ENCODE measurements at places on chromosomes 3 and 15.

- no peak for DNase-seq
These were observed 13.5 kb downstream of the TARS3 start for GRCh38 chr15:101710806-101711205.

DNA sequence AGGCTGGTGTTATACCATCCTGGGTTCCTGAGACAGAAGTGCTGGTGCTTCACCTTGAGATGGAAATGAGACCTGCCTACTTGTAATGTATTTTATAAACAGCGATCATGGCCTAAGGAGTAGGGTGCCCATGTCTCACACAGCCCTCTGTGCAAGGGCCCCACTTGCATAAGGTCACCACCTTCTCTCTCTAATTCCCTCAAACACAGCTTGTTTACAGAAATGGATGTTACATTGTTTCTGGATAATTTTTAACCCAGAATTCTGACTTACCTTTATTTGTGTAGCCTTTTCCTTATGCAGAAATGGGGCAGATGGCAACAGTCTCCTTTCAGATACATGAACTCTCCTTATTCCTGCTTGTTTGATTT, 95.1 kb upstream of the UMPS start:
- DNase-seq, result no peak

DNA sequence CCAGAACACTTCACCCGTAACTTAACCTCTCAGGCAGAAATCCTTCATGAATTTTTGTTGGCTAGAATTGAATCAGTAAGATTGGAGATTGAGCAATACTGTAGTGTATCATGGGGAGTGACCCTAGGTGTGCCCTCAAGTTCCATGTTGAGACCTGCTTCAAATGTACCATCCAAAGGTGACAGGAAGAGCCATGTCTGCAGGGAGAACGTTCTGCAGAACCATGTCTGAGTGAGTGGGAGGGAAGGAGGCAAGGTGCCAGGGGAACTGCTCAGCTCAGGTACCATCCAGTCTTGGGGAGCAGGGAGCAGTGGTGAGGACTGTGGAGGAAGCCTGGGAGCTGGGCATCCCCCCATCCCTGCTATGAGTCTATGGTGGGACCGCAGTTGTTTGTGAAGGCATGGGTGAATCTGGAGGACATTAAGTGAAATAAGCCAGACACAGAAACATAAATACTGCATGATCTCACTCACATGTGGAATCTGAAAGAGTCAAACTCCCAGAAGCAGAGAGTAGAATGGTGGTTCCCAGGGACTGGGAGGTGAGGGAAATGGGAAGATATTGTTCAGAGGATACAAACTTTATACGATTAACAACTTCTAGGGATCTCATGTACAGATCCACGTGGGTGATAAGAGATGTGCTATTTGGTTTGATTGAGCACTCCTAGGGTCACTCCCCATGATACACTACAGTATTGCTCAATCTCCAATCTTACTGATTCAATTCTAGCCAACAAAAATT, 23.3 kb downstream of the CFAP161 start:
- DNase-seq, result no peak

- no peak for DNase-seq
These were observed 241.1 kb upstream of the TOPAZ1 start for GRCh38 chr3:44000586-44000985.

GRCh38 chr3:4656059-4656458, 162.9 kb downstream of the ITPR1 start:
- peak; percentile 43 for DNase-seq

DNA sequence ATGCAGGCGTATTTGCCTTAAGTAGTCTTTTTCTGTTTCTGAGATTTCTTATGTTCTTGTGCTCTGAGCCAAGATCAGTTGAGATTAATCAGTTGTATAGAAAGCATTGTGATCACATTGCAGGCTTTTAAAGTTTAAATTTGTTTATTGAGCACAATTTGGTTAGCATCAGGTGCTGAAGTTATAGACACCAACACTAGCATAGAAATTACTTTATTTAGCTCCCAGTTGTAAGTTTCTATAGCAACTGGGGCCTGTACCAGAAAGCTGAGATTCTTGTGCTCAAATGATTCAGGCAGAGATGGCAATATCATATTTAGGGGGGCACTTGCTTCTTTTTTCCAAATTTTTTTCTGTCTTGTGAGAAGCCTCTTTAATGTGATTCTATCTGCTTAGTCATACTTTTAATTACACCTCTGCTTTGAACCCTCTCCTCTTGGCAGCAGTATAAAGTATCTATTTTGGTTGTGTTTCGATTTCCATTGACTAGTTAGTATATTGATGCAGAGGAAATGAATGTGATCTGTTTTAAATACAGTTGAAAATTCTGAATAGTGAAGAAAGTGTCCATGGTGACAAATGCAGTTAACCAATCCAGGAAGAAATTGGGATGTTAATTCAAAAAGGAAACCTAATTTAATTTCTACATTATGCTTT, 241.7 kb upstream of the GBE1 start:
- DNase-seq, result peak; percentile 22

DNA sequence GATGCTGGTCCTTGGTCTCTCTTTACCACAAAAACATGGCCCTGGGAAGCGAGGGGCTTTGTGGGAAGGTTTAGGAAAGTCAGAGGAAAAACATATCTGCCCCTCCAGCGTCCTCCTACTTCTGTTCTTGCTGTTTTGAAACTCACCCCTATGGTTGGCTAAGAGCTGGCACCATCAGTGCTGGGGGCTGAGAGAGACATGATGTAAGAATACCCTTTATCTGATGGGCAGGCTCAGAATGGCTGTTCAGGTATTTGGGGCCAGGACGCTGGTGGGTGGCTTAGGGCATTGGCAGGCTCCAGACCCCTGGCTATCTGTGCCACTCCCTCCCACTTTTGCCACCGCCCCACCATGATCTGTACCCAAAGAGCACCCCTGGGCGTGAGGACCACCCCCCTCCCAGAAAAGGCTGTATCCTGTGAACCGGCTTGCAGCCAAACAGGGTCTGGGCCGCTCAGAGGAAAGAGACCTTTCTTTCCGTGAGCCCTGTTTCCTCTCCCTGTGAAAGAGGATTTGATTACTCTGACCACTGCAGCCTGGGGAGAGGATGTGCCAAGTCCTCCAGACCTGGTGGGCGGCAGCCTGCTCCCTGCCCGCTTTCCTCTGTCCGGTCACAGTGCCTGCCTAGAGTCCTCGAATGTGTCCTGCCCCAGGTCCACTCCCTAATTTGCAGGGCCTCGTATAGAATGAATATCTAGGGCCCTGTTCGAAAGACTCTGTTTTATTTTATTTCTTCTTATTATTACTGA, 61.3 kb upstream of the SLC6A6 start:
- DNase-seq, result no peak

DNA sequence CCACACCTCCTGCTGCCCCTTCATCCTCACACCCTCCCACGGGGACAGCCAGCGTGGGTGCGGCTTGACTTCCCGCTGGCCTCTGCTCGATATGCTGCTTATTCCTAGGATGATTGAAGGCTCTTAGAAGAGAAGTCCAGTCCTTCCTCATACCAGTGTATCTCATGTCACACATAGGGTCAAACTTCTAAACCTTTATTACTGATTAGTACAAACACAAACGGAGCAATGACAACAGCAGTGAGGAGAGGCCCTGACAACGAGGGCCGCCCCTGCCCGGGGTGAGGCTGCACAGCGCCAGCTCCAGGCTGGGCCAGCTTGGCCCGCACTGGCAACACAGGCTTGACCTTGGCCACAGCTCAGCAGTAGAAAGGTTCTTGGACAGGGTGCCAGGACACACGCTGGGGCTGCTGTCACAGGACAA, 3.7 kb downstream of the CIB1 start:
- DNase-seq, result peak; percentile 25

GRCh38 chr15:77614251-77614806, 18.4 kb downstream of the LINGO1 start:
- DNase-seq, result no peak

DNA sequence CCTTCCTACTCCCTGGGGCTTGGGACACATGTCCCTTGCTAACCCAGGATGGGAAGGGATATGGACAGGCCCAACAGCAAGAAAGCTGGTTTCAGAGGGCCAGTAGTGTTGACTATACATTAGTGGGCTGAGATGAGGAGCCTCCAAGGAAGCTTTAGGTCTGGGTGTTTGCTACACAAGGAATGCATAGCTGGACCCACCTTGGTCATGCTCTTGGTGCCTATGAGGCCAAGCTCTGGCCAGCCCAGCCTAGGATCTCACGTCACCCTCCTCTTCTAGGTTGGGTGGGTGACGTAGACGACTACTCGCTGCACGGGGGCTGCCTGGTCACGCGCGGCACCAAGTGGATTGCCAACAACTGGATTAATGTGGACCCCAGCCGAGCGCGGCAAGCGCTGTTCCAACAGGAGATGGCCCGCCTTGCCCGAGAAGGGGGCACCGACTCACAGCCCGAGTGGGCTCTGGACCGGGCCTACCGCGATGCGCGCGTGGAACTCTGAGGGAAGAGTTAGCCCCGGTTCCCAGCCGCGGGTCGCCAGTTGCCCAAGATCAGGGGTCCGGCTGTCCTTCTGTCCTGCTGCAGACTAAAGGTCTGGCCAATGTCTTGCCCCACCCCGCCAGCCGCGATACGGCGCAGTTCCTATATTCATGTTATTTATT, 653 bp upstream of the WDR6 start:
- DNase-seq, result no peak

DNA sequence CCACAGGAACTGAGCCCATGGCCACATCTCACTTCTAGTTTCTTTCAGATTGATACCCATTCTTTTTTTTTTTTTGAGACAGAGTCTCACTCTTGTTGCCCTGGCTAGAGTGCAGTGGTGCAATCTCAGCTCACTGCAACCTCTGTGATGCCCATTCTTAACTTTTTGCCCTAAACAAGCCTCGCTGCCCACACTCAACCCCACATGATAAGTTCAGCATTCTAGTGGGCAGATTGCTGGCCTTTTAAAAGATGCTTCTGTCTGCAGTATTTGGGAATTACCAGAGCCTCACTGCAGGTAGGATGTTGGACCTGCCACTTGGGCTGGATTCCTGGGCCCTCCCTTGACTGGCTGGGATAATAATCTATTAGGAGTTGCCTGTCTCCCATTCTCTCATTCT, 51.0 kb downstream of the TRANK1 start:
- DNase-seq, result no peak

- no peak for DNase-seq
These were observed 6.0 kb upstream of the AMOTL2 start for GRCh38 chr3:134380249-134380648.

DNA sequence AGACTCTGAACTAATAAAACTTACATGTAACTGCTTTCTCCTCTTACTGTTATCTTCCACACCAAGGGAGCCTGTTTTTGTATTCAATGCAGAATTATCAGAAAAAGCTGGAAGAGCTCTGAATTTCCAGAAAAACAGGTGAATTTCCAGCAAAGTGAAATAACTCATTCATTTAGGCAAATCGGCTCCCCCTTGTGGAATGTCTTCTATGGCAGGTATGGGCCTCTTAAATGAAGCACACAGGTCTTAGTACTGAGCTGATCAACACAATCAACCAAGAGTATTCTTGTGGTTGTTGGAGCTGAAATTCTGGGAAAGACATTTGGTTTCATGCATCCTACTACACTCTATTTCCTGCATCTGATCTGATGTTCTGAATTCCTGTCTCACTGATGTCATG, 31.0 kb upstream of the PTPRG start:
- no peak for DNase-seq

GRCh38 chr15:36004891-36005490, 459.0 kb upstream of the DPH6 start:
- no peak for DNase-seq

- DNase-seq, result no peak
These were observed 684.1 kb downstream of the NTRK3 start for GRCh38 chr15:87572381-87572910.

DNA sequence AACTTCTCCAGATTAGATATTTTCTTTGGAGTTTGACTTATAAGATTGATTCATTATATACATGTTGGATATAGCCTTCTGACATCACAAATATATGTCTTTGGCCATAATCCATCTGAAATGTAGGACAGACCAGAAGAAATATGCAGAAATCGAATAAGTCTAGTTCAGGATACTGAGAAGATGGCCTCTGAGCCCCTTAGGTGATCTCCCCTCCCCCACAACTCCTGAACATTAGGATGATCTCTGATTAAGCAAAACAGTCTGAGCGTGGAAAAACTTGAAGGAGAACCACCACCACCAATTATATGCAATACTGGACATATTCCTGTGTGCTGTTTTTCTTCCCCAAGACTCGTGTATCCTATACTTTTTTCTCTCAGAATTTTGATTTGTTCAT, 3.2 kb downstream of the SETD5 start:
- DNase-seq, result no peak

GRCh38 chr3:114436182-114436581, 142.4 kb downstream of the TIGIT start:
- no peak for DNase-seq

- no peak for DNase-seq
These were observed 535 bp downstream of the MCTP2 start for GRCh38 chr15:94231723-94232468.

DNA sequence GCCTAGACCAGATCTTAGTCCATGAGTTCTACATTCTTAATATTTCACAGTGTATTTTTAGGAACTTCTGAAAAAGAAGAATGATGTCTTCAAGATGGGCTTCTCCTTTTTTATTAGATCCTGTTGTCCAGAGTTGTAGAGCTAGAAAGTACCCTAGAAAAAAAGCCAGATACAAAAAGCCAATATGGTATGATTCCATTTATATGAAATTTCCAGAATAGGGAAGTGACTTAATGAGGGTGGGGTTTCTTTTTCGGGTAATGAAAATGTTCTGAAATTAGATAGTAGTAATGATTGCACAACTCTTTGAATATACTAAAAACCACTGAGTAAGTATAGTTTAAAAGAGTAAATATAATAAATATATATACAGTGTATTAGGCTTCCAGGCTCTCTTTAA, 116.9 kb downstream of the NFKBIZ start:
- DNase-seq, result no peak

DNA sequence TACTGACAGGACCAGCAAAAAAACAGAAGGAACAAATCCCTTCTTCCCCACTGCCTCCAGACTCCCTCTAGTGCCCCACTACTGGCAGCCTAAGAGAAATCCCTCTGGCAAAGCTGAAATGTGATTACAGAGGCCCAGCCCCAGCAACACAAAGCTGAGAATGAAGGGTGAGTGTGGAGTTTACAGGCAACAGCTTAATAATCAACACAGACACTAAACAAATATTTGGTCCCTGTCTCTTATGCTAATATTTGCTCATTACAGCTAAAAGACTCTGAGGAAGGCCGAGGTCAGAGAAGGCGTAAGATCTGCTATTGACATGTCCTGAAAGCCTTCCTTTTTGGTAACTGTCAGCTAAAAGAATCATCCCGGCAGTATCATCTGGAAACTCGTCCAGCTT, 308.5 kb upstream of the RASGRP1 start:
- no peak for DNase-seq

DNA sequence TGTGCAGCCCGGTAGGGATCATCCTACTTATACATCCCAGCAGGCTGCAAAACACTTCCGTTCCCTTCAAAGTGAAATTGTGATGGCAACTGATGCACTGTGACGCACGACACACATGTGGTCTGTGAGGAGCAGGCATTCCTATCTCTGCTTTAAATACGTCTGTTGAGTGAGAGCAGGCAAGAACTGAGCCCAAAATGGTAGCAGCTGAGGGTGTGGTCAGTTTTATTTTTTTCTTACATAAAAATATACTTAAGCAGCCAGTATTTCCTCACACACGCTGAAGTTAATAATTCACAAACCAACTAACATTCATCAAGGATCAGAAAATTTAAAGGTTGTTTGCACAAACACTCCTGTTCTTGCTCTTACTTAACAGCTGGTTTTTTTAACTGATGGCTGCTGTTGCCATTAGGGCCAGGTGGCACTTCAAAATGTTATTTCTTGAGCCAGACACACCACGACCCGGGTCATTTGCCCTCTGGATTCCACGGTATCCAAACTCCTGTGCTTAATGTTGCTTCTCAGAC, 23.9 kb downstream of the LRIG1 start:
- no peak for DNase-seq
